ENCODE measurements at places on chromosomes 6 and 20.

- no peak for DNase-seq
Observed at GRCh38 chr6:42152024-42152423, 9.6 kb upstream of the C6orf132 start.

DNA sequence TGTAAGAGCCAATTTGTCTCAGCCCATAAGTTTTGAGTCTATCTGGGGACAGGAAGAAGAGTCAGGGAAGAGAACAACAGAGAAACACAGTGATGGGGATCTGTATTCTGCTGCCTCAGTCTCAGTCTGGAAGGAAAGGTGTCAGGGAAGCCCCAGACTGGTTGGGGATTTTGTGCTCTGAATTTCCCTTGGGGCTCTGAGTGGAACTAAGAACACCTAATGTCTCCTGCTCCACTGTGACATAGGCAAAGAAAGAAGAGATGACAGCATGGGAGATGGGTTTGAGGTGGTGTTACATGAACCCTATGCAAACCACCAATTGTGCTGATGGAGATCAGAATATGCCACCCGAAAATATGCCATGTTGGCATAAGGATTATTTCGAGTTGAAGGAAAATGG is 139.5 kb upstream of the MYLIP start:
- no peak for DNase-seq

- no peak for DNase-seq
Observed at GRCh38 chr20:47493963-47494293, 7.8 kb upstream of the NCOA3 start.

DNA sequence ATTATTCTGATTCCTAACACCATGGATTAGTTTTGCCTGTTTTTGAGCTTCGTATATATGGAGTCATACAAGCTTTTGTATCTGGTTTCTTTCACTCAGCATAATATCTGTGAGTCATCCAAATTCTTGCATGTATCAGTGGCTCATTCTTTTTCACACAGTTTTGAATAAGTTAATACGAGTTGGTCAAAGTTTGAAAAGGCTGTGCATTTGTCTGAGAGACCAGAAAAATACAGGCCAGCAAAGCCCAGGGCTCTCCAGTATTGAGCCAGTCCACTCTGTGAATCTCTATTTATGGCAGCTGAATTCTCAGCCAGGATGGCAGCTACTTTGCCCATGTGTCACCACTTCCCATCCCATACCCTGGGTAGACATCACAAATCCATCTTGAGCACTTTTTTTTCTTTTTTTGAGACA is 7.2 kb upstream of the CHMP4B start:
- DNase-seq = no peak

GRCh38 chr20:38805958-38806854 is 709 bp downstream of the PPP1R16B start:
- peak; percentile 61 for DNase-seq

GRCh38 chr20:3318226-3318884 is 79.4 kb upstream of the SLC4A11 start:
- DNase-seq = no peak

GRCh38 chr6:64330694-64331307 is 695.2 kb downstream of the PHF3 start:
- no peak for DNase-seq

GRCh38 chr6:41546475-41546865 is 289 bp downstream of the FOXP4 start:
- DNase-seq = no peak

DNA sequence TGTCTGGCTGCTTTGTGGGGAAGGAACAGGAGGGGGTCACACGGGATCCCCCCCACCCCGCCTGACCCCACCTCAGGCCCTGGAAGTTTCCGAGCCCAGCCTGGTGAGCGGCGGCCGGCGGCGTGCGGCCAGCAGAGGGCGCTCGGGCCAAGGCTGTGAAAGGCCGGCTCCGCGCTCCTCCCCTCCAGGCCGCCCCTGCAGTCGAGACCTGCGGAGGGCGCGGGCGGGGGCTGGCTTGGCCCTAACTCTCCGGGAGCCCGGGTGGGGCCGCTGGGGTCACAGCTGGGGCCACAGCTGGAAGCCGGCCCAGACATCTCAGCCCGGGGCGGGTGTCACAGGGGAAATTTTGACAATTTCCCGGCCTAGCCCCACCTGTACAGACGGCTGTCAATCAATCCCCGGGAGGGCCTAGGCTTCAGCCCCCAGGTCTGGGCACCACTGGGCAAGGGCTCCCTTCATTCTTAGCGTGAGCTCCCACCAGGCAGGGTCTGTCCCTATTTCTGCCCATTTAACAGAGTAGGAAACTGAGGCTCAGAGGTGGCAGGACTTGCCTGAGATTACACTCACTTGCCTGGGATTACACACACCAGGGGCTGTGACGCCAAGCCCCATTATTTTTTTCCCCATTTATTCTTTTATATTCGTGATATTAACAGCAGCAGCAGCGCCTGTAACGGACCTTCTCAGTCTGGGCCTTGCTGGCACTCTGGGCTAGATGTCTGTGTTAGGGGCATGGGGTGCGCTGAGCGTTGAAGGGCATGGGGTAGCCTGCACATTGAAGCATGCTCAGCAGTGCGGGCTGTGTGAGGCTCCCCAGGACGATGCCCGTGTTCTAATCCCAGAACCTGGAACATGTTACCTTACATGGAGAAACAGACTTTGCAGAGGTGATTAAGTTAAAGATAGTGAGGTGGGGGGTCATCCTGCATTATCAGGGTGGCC is 23.0 kb downstream of the ZBP1 start:
- DNase-seq = peak; percentile 70

- no peak for DNase-seq
Observed at GRCh38 chr20:59831916-59832270, 101.5 kb downstream of the SYCP2 start.

DNA sequence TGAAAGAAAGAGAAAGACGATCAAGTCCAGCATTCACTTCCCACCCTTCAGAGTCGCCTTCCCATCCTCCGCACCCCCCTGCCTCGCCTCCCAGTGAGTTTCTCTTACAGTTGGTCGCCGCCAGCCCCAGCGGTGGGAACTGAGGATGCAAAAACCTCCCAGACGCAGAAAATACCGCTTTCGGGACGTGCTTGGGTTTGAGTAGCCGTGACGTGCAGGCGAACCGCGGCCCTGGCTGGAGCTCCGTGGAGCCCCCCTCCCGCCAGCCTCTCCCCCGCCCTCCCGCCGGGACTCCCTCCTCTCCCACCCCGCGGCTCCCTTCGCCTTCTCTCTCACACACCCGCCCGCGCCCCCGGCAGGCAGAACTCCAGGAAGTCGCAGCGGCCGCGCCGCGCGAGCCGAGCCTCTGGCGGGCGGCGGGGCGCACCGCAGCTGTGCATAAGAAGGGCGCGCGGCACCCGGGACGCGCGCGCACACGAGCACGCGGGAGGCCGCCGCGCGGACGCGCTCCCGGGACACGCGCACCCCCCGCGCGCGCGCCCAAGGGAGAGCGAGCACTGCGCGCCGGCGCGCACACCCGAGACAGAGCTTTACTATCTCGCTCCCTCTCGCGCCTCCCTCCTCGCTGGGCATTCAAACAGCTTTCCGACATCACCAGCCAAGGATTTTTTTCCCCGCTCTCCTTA is at the start of gene ADGRB3:
ADGRB3 (plus strand) TSS at position 557 of the 686 bp plus-strand sequence. CDS start 3,394 bp downstream, outside the sequence.
- peak; percentile 13 for DNase-seq

DNA sequence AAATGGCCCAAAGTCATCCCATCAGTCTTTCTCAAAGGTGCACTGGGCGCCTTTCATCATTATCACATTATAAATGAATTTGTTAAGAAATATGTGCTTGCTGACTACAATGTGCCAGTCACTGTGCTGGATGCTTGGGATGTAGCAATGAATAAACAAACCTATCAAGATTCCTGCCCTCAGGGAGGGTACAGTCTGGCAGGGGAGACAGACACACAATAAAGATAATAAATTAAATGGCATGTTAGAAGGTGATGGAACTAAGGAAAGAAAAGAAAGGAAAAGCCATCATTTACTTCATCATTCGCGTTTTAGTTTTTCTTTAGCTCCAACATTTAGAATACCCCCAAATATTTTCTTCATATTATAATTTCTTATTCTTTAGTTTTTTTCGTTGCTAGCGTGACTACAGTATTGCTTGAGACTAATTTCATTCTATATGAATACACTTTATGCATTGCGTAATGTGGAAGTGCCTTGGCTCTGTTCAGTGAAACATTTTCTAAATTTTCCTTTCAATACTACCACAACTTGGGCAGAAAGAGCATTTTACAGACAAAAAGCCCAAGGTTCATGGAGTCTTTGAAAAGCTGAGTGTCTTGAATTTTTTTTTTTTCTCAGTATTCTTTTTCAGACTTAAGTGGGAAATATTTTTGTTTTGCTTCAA is 48.7 kb upstream of the CITED2 start:
- no peak for DNase-seq

DNA sequence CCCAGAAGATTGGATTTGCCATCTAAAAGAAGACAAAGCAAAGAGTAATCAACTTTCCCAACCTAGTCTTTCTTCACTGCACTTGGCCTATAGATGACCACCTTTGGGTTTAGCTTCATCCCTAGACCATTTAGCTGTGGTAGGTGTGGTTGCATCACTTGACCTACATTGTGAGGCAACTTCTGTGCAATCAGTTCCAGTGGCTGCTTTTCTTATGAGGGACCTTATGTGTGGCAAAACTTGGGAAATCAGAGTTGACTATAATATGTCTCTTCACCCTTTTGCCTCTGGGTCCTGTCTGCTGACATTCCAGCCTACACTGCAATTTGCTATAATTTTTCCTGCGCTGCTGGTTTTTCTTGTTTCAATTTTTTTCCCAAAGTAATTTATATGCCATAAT is 55.2 kb downstream of the PRDM13 start:
- DNase-seq = no peak

GRCh38 chr6:89050155-89050554 is 30.4 kb upstream of the PNRC1 start:
- DNase-seq = no peak

- peak; percentile 14 for DNase-seq
Observed at GRCh38 chr6:28258877-28259777, at the start of gene NKAPL. Gene NKAPL (plus strand): TSS chr6:28259297. CDS start chr6:28259372, 75 bp downstream.

DNA sequence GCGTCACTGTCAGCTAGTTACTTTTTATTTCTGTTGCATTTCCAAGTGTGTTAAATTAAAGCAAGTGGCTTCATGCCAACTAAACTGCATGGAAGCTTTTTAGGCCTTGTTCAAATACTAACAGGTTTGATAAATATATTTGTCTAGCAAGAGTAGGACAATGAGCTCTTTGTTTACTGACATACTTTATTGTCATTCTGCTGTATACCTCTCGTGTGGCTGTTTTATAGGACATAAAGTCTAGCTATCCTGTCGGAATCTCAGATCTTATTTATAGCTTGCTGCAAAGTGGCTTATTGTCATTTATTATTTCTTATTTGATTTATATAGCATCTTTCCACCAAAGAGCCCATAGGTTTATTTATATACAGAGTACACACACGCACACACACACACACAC is 711.1 kb downstream of the KIF16B start:
- DNase-seq = no peak

DNA sequence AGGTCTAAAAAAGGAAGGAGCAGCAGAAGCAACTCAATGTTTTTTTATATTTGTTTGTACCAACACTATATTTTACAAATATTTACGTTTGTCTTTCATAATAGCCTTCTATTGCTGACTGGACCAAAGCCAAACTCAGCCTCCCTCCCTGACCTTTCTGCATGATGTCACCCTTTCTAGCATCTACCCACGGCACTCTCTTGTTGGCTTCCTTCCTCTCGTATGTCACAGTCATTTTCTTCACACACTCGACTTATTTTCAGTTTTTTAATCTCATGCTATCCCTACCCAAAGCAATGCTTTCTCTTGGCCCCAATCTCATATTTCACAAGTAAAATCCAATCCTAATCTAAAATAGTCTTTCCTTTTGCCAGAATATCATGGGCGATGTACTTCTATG is 16.3 kb upstream of the FAM8A1 start:
- no peak for DNase-seq

- no peak for DNase-seq
Observed at GRCh38 chr6:170151321-170151771, 139.5 kb downstream of the DLL1 start.

DNA sequence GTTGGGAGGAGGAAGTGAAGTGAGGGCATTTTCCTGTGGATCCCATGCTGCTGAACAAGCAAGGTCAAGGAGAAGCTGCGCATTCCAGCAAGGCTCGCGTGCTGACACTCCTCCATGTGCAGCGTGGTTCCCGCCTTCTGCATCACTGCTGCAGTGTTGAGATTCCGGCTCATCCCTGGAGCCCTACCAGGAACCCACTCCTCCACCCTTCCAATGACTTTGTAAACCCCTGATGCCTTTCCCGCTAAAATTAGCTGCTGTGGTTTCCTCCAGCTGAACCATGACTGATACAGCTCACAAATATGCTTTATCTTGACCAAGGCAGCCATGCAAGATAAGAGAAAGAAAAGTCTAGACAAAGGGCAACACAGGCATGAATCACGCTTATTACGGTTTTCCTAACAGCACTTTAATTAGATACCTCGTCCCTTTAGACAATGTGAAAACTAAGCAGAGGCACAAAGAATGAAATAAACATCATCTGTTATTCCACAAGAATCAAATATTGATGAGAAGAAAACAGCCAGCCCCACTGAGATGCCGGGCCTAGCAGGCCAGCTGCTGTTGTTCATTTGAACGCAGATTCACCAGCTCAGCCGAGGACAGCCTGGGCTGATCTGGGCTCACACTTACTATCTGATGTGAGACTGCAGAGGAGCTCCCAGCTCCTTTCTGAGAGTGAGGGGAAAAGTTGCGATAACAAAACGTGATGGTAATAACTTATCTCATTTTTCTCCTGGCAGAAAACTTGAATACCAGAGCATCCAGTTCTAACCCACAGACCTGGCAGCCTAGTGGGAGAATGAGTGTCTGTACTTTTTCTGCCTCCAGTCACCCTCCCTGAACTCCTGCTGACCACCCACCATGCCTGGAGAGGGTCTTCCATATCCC is 14.2 kb upstream of the BNIP5 start:
- DNase-seq = no peak

- DNase-seq = no peak
Observed at GRCh38 chr20:46256293-46256692, 52.0 kb downstream of the CDH22 start.

DNA sequence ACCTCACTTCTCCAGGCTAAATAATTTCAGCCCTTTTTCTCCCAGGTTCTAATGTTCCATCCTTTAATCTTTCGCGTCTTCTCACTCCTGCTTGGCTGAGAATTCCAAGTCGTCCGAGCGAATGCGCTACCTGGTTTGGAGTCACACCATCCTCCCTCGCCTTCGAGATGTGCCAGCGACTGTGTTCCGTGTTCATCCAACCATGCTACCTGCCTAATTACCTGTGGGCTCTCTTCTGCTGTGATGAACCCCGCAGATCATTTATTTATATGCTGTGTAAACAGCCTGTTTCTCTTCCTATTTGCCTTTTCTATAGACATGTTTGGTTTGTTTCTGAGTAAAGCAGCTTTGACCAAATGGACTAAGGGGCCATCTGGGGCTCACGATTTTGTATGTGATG is 83.5 kb upstream of the TMEM181 start:
- no peak for DNase-seq

DNA sequence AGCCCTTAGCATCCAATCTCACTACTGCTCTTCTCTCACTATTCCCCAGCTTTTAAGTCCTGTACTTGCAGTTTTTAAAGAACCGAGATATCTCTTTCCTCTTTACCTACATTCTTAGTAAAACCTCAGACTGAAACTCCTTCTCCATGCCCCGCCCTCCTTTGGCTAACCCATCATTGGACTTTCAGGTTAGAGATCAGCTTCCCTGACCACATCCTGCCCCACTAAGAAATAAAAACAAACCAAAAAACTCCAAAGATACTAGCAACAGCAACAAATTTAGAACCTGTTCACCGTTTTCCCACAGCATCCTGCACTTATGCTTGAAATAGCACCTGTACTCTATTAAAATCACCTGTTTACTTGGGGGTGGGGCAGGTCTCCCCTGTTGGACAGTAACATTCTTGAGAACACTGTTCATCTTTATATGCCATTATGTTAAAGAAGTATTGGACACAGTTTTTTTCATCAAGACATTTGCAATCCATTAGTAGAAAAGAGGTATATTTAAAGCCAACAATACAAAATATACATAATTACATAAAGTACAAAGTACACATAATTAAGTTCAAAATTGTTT is 16.3 kb upstream of the SMAP1 start:
- DNase-seq = peak; percentile 74
